ENCODE measurements at places on chromosomes 2 and 18.

- no peak for DNase-seq
Observed at GRCh38 chr2:96218508-96219131, 10.0 kb upstream of the STARD7 start.

DNA sequence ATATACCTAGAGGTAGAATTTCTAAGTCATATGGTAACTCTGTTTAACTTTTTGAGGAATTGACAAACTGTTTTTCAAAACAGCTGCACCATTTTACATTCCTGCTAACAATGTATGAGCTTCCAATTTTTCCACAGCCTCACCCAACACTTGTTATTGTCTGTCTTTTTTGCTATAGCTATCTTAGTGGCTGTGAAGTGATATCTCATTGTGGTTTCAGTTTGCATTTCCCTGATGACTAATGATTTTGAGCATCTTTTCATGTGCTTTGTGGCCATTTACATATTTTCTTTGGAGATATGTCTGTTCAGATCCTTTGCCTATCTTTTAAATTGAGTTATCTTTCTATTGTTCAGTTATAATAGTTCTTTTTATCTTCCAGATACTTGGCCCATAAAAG lies 273.8 kb downstream of the AGPS start:
- no peak for DNase-seq

DNA sequence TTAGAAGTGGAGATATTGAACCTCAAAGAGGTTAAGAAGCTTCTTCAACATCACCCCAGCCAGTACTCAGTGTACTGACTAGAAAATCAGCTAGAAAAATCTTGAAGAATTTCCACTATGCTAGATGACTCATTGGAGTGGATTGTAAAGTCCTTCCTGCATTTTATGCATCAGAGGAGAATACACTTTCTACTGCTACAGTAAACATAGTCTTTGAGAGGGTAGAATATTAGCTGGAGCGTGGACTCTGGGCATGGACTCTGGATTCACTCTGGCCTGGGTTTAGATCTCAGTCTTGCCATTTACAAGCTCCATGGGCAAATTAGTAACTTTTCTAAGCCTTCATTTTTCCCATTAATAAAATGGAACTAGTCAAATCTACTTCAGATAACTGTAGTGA lies 215.9 kb downstream of the IRS1 start:
- DNase-seq = no peak

DNA sequence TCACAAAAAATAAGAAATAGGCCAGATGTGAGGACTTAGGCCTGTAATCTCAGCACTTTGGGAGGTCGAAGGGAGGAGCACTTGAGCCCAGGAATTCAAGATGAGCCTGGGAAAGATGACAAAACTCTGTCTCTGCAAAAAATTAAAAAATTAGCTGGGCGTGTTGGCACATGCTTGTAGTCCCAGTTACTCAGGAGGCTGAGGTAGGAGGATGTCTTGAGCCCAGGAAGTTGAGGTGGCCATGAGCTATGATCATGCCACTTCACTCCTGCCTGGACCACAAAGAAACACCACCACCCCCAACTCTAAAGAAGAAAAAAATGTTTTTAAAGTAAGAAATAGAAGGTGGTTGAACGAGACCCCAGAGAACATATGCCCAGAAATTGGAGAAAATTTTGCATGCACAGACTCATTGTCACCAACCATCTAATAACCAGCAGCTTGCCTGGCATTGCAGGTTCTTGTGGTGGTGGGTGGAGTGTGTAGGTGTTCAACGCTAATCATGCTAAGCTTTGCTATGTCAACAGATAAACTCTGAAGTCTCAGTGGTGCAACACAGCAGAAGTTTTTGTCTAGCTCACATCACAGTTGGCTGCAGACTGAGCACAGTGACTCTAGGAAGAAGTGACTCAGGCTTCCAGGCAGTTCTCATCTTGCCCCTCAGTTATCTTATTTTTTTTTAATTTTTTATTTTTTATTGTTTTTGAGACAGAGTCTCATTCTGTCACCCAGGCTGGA lies 18.6 kb downstream of the ARL4C start:
- DNase-seq = no peak

DNA sequence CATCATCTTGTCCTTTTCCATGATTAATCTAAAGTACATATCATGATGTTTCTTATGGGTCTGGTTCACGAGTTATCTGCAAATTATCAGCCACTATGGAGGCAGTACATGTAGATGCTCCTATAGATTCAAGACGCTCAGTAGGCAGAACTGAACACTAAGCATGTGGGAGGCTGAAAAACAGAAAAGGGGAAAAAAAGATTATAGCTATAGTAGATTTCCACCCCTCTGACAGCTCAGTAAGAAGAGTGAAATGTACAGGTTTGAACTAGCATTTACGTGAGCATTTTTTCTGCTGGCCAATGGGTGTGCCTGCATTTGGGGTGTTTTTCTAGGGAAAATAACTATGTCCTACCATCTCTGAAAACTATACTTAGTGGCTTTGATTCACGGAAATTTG lies 308.9 kb downstream of the ZEB2 start:
- DNase-seq = no peak

GRCh38 chr2:218066926-218067515 lies 2.0 kb upstream of the RUFY4 start:
- DNase-seq = no peak

- no peak for DNase-seq
Observed at GRCh38 chr2:15425712-15426111, 135.4 kb downstream of the NBAS start.

DNA sequence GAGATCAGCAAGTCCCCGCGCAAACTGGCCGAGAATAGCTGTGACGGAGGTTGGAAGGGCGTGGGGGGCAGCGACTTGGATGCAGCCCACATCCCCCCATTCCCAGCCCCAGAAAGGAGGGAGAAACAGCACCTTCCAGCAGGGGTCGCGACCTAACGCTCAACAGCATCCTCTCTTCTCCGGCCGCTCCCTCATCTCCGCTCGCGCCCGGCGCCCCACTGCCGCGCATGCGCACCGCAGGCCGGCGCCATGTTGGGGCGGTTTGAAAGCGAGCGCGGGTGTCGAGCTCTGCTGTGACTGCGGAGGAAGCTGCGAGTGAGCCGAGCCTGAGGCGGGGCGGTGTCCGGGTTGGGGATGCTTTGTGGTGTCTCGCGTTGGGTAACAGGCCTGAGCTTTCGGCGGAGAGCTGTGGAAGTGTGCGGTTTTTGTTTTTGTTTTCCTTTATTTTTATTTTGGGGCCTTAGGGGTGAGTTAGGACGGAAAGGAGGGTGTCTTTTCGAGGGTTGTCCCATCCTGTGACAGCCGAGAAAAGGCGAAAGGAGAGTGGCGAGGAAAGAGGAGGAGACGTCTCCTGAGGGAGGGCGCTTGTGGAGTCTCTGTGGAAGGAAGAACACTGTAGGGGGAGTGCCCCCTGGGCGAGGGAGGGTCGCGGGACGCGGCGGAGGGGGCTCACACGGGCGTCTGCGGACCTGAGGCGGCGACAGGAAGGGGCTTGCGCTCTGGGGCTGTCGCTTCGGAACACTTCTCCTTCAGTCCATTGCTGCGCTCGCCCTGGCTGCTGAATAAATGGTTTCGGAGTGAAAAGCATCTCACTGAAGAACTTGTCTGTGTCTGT lies at the start of the genes C18orf54 and STARD6:
Gene C18orf54, plus strand, starts transcription at position 247 of the 835 bp plus-strand sequence. CDS start 2,667 bp downstream, outside the sequence.
Gene STARD6, minus strand, starts transcription at position 199 of the 835 bp plus-strand sequence. CDS start 3,285 bp downstream, outside the sequence.
- DNase-seq = peak; percentile 100

GRCh38 chr2:221370857-221371211 lies 201.3 kb downstream of the EPHA4 start:
- no peak for DNase-seq

- DNase-seq = no peak
Observed at GRCh38 chr2:29275186-29275585, 160.0 kb downstream of the CLIP4 start.

- DNase-seq = no peak
Observed at GRCh38 chr2:43754180-43754579, 19.7 kb upstream of the DYNC2LI1 start.

DNA sequence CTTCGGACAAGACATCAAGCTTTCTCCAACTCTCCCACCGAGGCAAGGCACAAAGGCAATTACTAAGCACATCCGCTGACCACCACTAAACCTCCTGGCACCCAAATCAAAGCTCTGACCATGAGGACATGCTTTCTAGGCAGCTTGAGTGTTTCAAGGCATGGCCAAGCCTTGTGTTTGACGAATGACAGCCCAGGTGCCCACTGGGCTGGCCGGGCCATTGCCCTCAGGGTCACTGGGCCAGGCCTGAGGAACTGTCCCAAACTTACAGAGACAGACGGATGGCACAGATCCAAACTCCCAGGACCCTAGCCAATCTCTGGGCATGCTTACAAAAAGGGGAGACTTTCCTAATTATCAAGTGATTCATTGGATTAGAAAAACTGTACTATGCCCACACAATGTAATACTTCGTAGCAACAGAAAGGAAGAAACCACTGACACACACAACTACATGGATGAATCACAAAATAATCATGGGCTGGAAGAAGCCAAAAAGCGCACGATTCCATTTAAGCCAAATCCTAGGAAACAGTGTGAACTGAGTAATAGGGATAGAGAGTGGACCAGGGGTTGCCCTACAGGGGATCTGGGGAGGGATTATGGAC lies 20.2 kb downstream of the CRACDL start:
- no peak for DNase-seq

- DNase-seq = no peak
Observed at GRCh38 chr2:54529935-54530334, 73.8 kb downstream of the SPTBN1 start.

DNA sequence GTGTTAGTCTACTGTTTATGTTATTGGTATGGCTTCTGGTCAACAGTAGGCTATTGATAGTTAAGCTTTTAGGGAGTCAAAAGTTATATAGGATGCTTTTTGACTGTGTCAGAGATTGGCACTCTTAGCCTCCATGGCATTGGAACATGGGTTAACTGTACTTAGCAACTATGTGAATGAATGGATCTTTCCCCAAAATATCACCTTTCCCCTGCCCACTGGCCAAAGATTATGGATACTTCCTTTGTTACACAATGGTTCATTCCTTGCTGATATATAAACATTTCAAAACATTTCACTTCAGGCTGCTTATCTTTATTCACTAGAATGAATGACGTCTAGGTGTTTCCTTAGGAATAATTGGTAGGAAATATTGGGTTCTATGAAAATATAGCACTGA lies 62.1 kb upstream of the DOCK10 start:
- no peak for DNase-seq

GRCh38 chr2:204274429-204274828 lies 270.8 kb upstream of the PARD3B start:
- DNase-seq = no peak

- no peak for DNase-seq
Observed at GRCh38 chr2:47015706-47016105, 100.1 kb upstream of the MCFD2 start.

DNA sequence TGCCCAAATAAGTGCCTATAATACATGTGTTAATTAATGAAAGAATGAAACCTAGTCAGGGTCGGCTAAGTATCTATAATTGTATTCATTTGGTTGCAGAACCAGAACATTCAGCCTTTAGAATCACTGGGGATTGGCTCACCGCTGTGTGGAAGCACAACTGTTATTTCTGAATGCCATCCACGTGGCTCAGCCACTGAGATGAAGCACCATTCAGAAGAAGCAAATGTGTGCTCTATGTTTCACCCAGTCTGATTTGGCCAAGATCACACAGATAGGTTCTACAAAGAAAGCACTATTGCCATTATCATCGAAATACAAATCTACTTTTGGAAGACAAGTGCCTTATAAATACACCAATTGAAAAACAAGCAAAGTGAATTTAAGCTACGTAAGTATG lies 30.6 kb upstream of the SPOPL start:
- no peak for DNase-seq

- DNase-seq = no peak
Observed at GRCh38 chr2:177058747-177059146, 153.8 kb upstream of the HNRNPA3 start.

GRCh38 chr2:119696494-119697030 lies 17.6 kb downstream of the TMEM177 start:
- DNase-seq = no peak

GRCh38 chr2:71557321-71557720 lies 104.0 kb downstream of the DYSF start:
- DNase-seq = no peak

DNA sequence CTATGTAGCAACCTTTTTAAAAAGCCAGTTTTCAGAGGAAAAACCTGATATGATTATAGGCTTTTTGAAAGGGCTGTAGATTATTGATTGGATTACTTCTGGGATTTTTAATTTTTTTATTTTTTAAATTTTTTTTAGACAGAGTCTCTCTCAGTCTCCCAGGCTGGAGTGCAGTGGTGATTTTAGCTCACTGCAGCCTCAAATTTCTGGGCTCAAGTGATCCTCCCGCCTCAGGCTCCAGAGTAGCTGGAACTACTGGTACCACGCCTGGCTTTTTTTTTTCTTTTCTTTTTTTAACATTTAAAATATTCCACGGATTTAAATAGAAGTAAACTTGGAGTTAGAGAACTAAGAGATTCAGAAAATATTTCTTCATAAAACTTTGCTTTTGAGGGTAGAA lies 1.2 kb downstream of the MRPL19 start:
- DNase-seq = no peak

- DNase-seq = no peak
Observed at GRCh38 chr2:106140113-106140512, 54.0 kb downstream of the UXS1 start.

DNA sequence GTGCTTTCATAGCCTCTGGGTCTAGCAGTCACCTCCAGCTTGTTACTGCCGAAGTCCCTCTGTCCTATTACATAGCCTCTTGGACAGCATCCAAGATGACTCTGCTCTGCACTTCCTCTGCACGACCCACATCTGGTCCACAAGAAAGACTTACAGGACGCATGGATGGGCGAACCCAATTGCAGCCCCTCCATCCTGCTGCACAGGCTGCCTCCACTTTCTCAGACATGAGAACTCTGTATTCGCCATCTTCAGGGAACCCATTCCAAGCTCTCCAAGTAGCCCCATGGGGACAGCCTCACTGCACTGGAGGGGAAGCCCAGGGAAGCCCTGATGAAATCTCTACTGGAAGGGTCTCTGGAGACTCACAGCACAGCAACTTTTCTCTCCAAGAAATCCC lies 172.1 kb downstream of the GFPT1 start:
- no peak for DNase-seq

- DNase-seq = no peak
Observed at GRCh38 chr18:30439174-30439573, 603.4 kb downstream of the DSC3 start.

- no peak for DNase-seq
Observed at GRCh38 chr2:237877576-237878307, 18.3 kb downstream of the RAMP1 start.

GRCh38 chr18:50458796-50459195 lies 84.0 kb downstream of the SKA1 start:
- no peak for DNase-seq

GRCh38 chr2:98730053-98730706 lies 752 bp downstream of the MGAT4A start:
- DNase-seq = peak; percentile 45
